Activated CD8-positive, alpha-beta memory T cell treated with anti-CD3 and anti-CD28 coated beads for 1 hour (primary cell): ENCODE measurements at places on chromosomes 2 and 18.

GRCh38 chr18:74060579-74060978 lies 87.1 kb downstream of the FBXO15 start:
- no peak for DNase-seq

DNA sequence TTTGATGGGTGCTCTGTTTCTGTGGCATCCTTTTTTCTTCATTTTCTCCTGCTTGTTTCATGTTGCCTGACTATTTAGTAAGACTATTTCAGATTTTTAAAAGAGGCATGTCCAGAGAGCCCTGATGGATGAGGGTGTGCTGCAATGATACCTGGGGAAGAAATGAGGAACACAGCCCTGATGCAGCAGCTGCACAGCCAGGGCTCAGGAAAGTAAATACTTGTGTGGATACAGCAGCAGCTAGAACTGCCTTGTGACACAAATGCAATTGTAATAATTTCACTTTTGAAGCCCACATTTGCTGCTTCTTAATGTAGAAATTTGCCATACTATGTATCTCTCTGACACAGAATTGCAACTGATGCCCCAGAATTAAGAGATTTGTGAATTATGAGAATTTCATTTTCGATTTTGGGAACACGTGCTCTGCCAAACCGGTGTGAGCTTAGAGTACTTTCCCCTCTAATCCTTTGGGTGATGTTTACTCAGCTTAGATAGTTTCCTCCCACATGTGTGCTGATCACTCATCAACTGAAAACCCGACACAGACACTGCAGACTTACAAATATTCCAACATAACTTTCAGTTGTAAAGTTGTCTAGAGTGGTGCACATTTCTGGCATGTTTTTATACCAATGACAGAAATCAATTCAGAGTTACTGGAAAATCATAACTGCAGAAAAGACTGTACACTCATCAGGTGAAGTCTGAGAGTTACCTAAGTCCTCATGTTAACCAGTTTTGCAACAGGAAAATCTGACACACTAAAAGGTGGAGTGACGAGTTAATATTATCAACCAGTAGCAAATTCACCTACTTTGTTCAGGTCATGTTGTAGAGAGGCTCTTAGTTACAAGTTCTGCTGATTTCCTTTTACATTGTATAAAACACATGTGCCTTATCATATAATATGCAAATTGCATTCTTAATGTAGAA lies 383.4 kb downstream of the CBLN2 start:
- no peak for DNase-seq

- DNase-seq, result no peak
Measured at GRCh38 chr2:31312898-31313297, 78.9 kb downstream of the EHD3 start.

DNA sequence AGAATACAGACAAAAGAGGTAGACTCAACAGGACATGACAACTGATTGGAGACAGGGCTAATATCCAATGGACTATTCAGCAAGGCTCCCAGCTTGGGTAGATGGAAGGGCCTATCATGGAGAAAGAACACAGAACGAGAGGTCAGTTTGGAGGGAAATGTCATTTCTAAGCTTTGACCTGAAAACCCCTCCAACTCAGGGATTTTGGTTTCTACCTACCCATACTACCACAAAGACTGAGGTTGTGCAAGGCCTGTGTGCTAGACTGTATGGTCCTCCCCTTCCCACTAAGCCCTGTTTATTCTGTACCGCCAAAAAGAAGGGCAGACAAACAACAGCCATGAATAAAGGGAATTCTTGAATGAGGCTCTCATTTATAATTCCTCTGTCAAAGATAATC lies 288.9 kb downstream of the ZNF385B start:
- no peak for DNase-seq

DNA sequence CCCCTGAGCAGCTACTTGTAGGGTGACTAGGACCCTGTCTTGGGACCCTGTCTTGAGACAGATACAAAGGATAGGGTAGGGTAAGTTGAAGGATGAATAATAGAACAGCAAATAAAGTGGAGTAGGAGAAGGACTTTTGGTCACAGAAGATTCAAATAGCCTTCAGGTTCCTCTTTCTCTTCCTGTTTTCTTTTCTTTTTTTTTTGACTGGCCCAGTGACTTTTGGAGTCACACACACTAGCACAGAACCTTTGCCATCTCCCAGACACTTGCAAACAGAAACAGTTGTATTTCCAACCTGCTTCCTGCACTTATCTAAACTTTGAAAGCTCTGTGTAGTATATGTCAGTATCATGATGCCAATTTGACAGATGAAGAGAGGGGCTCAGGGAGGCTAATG lies 108.2 kb downstream of the TDRD15 start:
- DNase-seq, result no peak

DNA sequence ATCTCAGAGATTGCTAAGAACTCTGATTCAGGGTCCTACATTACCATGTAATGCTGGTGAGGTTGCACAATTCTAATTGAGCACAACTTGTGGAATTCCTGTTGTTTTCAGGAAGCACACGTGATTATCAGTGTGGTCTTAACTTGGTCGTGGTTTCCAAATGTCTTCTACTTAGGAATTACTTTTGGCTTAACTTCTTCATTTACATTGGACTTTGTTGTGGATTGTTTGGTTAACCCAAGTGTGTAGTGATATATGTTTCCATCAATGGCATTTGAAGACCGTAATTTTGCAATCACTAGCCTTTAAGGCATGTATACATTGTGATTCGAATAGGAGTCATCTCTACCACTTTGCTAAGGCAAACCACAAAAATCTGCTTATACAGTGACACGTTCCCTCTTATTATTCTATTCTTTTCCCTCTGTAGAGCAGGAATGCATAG lies 373.3 kb downstream of the IRS1 start:
- no peak for DNase-seq

GRCh38 chr2:40466332-40466906 lies 14.5 kb upstream of the SLC8A1 start:
- no peak for DNase-seq

GRCh38 chr2:220243571-220243970 lies 616.1 kb downstream of the SLC4A3 start:
- no peak for DNase-seq

GRCh38 chr2:218776488-218776887 lies 5.5 kb upstream of the CYP27A1 start:
- no peak for DNase-seq

GRCh38 chr2:67476809-67477790 lies 80.0 kb downstream of the ETAA1 start:
- DNase-seq, result no peak

DNA sequence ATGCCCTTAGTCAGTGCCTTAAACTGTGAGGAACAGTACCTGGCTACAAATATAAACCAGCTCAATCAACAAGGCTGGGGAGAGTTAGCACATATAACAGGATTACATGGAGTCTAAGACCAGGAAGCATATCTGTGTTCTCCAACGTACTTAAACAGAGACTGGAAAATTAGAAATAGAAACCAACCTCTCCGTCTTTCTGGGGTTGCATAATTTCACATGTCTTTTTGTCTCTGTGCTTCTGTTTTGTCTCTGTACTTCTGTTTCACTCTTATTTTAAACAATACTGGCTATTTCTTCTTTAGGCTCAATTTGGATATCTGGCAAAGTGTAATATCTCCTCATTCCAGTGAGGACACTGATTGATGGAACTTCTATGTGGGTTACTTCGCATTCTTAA lies 749.0 kb upstream of the ZEB2 start:
- DNase-seq, result no peak

GRCh38 chr2:138515092-138515491 lies 13.5 kb downstream of the SPOPL start:
- no peak for DNase-seq

- no peak for DNase-seq
Measured at GRCh38 chr2:202115479-202115971, 42.5 kb downstream of the KIAA2012 start.

DNA sequence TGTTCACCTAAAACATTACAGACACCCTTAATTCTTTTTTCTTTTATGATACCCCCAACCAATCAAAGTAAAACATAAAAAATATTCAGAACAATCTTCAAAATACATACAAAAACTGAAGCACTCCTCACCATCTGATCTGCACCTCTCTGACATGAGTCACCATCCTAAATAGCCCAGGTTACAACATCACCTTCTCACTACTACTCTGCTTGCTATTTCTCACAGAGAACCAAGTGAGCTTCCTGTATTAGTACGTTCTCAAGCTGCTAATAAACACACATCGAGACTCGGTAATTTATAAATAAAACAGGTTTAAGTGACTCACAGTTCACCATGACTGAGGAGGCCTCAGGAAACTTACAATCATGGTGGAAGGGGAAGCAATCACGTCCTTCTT lies 183.5 kb downstream of the CBLN2 start:
- DNase-seq, result no peak

- no peak for DNase-seq
Measured at GRCh38 chr2:225104971-225105370, 62.7 kb upstream of the DOCK10 start.

- no peak for DNase-seq
Measured at GRCh38 chr2:146048141-146048540, 1528.2 kb upstream of the ZEB2 start.

GRCh38 chr2:102669401-102669800 lies 50.0 kb downstream of the SLC9A2 start:
- no peak for DNase-seq

DNA sequence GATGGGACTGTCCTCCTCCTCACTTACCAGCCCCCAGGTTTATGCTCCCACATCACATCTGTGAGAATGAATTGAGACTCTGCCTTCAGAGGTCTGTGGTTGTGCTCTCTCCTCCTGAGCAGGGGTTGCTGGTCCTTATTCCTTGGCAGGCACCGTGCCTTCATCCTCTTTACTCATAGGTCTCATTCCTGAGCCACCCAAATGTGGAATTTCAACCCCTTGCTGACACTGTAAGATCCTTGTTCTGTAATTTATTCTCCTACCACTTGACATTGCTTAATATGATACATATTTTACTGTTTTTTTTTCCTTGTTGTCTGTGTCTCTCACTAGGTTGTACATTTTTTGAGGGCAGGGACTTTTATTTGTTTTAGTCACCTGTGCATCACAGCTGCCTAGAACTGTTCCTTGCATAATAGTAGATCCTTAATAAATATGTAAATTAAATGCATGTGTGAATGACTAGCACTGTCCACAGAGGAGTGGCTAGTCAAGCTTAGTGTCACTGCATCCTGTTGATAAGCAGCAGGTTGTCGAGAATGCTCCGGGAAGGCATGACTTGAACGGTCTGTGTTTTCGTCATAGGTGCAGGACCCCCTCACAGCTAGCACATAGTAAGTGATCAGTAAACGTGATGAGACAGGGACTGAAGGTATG lies 180.6 kb downstream of the ZNF407 start:
- no peak for DNase-seq
